Endothelial cell (in vitro differentiated cells): ENCODE measurements at places on chromosomes 1 and 21. TPM values are rescaled to one million over a fixed set of nuclear protein-coding genes. Genes with fewer than 3 reads are reported as not detected.
A peak's percentile ranks its signal among the peaks of the same experiment; 100 is the strongest.

DNA sequence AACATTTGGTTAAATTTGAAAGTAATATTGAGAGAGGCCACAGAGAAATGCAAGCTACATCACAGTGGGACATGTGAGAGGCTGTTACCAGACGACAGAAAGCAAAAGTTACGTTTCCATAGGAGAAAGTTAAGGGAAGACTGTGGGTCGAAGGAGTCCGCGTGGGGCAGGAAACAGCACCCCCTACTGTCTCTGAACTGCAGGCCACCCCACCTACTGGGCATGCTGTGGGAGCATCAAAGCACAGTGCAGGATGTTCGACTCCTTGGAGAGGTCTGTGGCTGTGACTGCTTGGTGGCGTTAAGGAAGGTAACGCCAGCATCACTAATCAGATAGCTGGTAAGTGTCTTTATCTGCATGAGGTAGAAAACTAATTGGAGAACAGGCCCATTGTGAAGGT is 123.9 kb downstream of the PTBP2 start:
- DNase-seq: peak; percentile 51
- peaks cover 6% of the 10 kb centered on the region for H3K27me3 ChIP-seq
- H3K4me3 ChIP-seq: no peak overlapping the region
- no peaks in the 10 kb centered on the region for H3K36me3 ChIP-seq

- no peak overlapping the region for H3K27ac ChIP-seq
- H3K36me3 ChIP-seq: peaks cover 49% of the 10 kb centered on the region
- no peak overlapping the region for H3K4me3 ChIP-seq
- no peaks in the 10 kb centered on the region for H3K4me1 ChIP-seq
- peaks cover 2% of the 10 kb centered on the region for H3K27me3 ChIP-seq
These were observed 20.6 kb upstream of the PGD start for GRCh38 chr1:10378081-10378841.

Gene TRAF3IP3
- not detected for total RNA-seq

Gene LYPD8
- total RNA-seq: not detected

Gene LZIC
- total RNA-seq: 31.2 TPM
